ENCODE measurements at places on chromosomes 16 and 17. TPM values are rescaled to one million over a fixed set of nuclear protein-coding genes. Genes with fewer than 3 reads are reported as not detected.

- no peak for DNase-seq
Measured at GRCh38 chr16:49866595-49867071, 10.7 kb upstream of the ZNF423 start.

DNA sequence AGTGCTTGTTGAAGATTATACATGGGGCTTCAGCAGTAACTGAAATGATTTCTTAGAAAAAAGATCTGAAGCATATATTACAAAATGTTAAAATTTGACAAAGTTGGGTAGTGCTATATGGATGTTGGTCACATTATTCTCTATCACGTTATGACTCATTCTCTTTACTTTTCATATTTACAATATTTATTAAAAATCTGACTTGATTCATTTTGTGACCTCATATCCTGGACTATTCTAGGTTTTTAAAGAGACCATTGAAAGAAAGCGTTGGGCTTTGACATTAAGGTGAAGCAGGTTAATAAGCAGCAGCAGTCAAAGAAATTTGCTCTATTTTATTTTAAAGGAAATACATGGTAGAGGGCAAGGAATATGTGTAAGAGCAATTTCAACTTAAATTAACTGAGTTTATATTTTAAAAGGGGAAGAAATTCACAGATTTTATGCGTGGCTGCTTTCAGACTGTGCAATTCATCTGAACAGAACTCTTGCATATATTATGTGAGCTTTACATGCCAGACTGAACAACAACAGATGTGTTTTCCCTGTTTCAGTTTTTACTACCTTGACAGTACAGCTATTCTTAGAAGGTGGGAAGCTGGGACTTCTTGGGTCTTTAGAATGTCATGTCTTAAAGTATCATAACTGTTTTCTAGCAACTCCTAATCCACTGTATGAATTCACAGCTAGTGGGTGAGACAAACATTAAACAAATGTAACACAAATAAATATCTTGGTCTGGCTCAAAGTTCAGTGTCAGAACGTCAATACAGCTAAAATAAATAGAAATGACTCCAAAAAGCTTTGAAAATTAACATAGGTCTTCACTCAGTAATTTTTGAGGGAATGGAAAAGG, 10.4 kb upstream of the FAM20A start:
- no peak for DNase-seq

GRCh38 chr16:10564591-10564990, 15.8 kb downstream of the EMP2 start:
- no peak for DNase-seq

- DNase-seq = peak; percentile 56
Measured at GRCh38 chr17:19336938-19337711, 25.4 kb downstream of the B9D1 start.

DNA sequence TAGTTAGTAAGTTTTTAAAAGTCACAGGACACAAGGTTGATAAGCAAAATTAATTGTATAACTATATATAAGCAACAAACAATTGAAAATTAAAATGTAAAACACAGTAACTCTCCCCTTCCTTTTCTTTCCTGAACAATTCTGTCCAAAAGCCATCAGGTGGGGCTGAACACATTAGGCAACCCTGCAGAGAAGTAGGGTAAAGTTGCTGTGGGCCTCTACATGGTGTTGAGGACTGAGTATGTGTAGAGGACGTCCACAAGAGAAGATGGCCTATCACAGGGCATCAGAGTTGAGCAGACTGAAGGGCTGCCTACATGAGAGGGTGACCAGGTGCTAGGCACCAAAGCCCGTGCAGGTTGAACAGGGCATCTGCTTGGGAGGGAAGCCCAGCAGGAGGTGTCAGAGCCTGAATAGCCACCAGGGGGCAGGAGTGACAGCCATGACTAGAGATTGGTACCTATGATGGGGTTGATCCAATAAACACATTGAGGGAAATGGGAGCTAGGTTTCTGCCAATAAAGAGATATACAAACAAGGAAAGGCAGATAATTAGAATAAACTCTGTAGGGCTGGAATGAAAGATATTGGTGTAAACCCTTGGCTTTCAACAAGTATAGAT, 415.1 kb downstream of the NPIPA8 start:
- peak; percentile 69 for DNase-seq

- DNase-seq = no peak
Measured at GRCh38 chr16:66562409-66562808, 3.8 kb upstream of the CMTM1 start.

GRCh38 chr17:57135026-57135788, 50.2 kb downstream of the AKAP1 start:
- DNase-seq = no peak

DNA sequence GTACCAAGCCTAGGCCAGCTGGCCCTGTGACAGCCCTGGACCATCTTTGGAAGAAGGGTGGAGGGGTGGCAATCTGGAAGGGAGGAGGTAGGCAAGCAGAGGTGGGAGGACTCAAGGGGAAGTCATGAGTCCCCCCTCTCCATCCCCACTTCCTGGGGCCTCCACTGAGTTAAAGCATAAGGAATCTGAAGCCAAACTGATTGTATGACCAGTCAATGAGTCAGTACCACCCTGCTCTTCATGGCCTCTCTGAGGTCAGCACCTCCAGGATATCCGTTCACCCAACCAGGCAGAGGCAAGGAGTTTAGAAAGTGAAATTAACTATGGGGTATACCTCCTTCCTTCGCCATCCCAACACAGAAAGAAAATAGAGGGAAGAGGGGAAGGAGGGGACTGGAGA, 272.7 kb downstream of the SOX9 start:
- DNase-seq = no peak

DNA sequence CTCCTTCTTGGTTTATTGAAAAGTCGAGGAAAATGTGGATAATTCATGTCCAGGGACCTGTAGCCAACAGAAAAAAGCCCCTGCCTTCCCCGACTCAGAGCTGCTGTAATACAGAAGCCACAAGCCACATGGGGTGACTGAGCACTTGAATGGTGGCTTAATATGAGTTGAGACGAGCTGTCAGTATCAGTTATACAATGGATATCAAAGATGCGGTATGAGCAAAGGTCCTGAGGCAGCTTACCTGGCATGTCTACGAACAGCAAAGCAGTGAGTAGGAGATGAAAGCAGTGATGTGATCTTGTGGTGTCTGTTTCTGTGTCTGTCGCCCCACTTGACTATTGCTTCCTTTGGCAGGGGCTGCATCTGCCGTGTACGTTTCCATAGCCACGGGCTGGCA, 12.2 kb upstream of the RMI2 start:
- no peak for DNase-seq

- DNase-seq = no peak
Measured at GRCh38 chr17:61536422-61536955, 54.5 kb downstream of the NACA2 start.

DNA sequence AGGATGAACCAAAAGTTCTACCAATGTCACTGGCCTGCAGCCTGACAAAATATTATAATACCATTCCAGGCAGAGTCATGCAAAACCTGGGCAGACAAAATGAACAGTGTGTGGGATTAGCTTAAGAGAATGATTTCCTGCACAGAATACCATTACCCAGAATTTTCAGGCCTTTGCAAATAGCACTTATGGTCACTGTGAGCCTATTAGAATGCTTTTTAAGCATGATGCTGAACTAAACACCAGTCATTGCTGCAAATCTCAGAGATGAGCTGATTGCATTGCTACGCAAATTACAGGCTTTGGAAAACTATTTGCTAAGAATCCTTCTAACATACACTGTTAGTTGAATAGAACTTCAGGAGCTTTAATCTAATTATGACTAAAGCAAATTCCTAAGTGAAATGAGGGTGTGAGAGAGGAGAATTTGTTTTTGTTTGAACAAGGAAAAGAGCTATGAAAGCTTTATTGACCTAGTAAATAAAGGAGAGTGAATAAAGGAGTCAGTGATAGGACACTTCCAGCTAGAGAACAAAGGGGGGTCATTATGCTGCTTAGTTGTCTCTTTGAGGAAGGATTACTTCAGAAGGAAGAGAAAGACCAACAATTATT, 398.8 kb downstream of the HS3ST3B1 start:
- DNase-seq = no peak

DNA sequence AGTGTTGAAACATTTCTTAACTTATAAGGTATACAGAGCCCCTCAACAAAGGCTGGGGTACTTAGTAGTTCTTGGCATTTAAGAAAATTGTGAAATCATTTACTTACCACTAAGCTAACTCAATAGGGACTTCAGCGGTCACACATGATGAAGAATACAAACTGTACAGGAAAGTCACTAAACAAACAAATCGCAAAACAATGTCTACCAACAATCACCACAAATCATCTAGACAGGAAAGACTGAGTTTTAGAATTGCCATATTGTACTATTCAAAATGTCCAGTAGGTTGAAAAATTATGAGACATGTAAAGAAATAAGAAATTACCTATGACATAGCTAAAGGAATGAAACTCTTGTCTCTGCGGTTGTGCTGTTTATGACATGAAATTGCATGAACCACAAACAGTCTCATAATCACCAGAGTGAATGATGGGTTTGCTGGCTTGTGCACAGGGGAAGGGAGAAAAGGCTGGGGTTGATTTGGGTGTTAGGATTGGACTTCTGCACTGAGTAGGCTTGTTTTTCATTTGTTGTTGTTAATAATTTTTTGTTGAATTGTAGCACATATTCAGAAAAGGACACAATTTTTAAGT, 441.1 kb upstream of the MON1B start:
- DNase-seq = no peak

DNA sequence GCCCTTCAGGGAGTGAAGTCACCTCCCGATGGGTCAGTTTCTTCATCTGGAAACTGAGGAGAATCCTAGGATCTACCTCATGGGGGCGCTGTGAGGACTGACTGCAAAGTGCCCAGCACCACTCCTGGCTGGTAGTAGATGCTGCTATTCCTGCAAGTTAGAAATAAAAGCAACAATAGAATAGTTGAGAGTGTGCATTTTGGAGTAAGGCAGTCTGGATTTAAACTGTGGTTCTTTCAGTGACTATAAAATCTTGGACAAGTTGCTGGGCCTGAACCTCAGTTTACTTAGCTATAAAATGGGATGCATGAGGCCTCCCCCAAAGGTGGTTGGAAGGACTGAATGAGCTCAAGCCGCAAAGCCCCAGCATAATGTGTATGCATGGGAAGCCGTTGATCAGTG, 70.6 kb downstream of the CYB5B start:
- peak; percentile 31 for DNase-seq

DNA sequence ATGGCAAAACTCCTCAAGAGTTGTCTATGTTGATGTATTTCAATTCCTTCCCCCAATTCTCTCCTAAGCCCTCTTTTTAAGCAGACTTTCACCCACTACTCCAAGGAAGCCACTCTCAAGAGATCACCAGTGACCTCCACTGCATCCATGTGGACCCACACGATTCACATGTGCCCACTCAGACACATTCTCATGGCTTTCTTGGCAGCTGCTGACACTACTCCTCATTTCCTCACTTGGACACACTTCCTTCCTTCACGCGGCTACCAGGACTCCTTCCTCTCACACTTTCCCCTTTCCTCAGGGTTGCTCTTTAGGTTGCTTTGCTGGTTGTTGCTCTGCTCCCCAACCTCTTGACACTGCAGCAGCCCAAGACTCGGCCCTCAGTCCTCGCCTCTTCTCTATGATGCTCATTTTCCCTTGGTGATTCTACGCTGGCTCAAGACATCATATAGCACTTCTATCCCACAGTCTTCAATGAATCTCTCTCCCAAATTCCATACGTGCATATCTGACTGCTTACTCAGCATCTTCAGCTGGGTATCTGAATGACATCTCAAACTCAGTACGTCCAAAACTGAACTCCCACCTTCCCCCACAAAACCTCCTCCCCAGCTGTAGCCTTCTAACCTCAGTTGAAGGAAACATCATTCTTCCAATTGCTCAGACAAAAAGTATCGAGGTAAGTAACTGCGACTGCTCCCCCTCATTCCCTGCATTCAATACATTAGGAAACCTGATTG, 28.2 kb downstream of the HELZ start:
- no peak for DNase-seq

FSCN2 gene
- 36.4 TPM for total RNA-seq

WNT9B gene
- not detected for total RNA-seq

LGALS9 gene
- 463 TPM for total RNA-seq

B9D1 gene
- total RNA-seq = 11.7 TPM

KRTAP4-3 gene
- not detected for total RNA-seq

FA2H gene
- 80.8 TPM for total RNA-seq

RUNDC3A gene
- total RNA-seq = 1.1 TPM

Measured in transverse colon (tissue), 4 donors.